ENCODE measurements at places on chromosomes 4 and X. TPM values are rescaled to one million over a fixed set of nuclear protein-coding genes. Genes with fewer than 3 reads are reported as not detected.
A peak's percentile ranks its signal among the peaks of the same experiment; 100 is the strongest.

The SLC49A3 gene
- total RNA-seq = 3.4 TPM

The NLGN3 gene
- total RNA-seq = 0.34 TPM

The ZNF711 gene
- 9.9 TPM for total RNA-seq

The TRAM1L1 gene
- 4.1 TPM for total RNA-seq

The EPHA5 gene
- total RNA-seq = 0.07 TPM

The FIP1L1 gene
- 39.8 TPM for total RNA-seq

The UGT8 gene
- total RNA-seq = 12.3 TPM

The JCHAIN gene
- total RNA-seq = not detected

The C4orf54 gene
- not detected for total RNA-seq

The ITIH6 gene
- total RNA-seq = not detected

The FUNDC2 gene
- 43.7 TPM for total RNA-seq

DNA sequence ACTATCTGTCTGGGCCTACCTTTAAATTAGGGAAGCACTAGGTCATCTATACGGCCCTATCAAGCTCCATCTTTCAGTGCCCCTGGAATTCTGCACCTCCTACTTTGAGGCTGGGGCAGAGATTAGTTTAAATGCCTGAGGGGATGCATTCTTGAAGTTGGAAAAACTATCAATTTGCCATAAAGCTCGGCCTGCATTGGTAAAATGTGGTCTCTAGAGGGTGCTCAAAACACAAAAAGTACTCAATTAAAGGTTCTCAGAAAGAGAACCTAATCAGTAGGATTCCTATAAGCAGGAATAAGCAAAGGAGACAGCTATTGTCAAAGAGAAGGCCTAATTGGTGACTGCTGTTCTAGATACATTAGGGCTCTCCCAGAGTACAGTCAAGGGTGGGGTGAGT, 111.7 kb downstream of the AMER1 start:
- no peak for DNase-seq

GRCh38 chr4:63493265-63493664, 916.0 kb downstream of the TECRL start:
- DNase-seq = no peak

- DNase-seq = no peak
Observed at GRCh38 chr4:184856277-184856609, 30.5 kb upstream of the ACSL1 start.

- no peak for DNase-seq
Observed at GRCh38 chr4:740011-740410, 34.4 kb downstream of the PCGF3 start.

DNA sequence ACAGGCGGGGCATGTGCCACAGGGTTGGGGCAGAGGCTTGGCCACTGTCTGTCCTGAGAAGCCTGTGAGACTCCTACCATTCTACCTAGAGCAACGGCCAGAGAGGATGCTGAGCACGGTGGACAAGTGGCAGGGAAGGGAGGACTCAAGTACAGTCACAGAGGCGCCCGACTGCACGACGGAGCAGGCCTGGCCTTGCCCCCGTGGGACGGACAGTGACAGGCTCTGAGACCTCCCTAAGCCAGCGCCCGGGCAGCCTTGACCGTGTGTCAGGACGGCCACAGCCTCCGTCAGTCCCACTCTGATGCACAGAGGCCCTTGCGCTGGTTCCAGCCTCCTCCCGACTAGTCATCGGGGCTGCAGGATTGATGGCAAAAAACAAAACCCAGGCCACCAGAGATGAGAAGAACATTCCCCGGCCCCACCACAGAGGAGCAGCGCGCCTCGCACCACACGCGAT, 36.7 kb upstream of the MXD4 start:
- DNase-seq = no peak

DNA sequence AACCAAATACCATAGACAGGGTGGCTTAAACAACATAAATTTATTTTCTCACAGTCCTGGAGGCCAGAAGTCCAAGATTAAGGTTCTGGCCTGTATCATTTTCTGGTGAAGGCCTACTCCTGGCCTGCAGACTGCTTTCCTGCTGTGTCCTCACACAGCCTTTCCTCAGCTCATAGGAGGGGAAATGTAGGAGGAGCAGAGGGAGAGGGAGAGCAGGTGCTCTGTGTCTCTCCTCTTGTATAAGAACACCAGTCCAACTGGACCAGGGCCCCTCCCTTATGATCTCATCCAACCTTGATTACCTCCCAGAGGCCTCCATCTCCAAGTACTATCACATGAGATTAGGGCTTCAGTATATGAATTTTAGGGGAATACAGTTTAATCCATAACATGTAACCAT, 34.3 kb downstream of the RAPGEF2 start:
- no peak for DNase-seq

- no peak for DNase-seq
Observed at GRCh38 chr4:93828332-93828994, at the start of gene ATOH1. TSS of gene ATOH1 (plus strand) at chr4:93828753. CDS start at chr4:93828927, 174 bp downstream.

DNA sequence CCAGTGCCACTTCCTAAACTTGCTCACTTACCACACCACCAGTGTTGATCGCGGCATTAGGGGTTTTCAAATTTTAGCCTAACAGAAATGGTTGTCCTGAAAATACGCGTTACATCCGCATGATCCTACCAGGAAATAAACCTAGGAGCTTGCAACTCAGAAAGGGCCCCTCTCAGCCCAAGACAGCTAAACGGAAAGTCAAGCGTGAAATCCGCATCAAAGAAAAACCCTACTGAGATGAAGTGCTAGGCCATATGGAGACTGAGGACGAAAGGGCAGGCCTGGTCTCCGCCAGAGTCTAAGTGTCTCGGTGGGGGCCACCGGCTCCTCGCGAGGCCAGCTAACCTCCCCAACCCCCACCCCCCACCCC, 626 bp downstream of the YTHDC1 start:
- DNase-seq = no peak

DNA sequence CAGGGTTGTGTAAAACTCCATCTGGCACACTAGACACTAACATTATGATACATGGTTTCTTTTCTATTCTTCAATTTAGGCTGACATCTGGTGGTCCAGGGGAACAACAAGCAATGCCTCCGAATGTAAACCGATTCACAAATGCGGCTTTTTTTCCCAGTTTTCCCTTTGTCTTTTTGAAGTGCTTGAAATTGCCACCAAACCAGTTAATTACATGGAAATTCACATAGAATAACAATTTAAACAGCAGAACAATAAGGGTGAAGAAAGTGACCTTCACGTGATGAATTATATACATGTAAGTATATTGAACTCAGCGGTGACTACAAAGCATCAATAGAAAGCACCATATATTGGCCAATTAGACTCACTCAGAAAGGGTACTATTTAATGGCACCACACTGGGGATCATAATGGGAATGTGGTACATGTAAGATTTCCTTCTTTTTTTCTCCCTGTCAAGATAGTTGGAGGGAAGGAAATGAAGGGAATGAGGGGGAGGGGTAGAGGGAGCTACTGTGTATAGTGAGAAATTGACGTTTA, 103.9 kb downstream of the MMRN1 start:
- no peak for DNase-seq

- DNase-seq = no peak
Observed at GRCh38 chrX:47091149-47091775, 13.0 kb downstream of the RGN start.

- no peak for DNase-seq
Observed at GRCh38 chrX:40933706-40934425, 151.4 kb upstream of the USP9X start.

GRCh38 chrX:50067435-50068284, 133.1 kb downstream of the AKAP4 start:
- no peak for DNase-seq

DNA sequence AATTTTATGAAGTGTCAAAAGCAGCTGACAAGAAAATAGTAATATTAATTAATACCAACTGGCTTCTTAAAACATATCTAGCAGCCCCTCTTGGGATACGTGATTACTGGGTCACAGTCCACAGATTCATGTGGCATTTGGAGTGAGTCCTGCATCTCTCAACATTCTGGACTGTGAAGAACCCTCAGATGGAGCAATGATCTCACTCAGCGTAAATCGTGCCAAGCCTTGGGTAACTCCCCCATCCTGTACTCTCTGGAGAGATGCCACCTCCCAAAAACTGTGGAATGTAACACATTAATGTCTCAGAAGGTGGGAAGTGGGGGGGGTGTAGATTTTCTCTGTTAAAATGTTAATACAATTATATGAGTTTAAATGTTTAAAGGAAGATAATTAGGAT, 118.2 kb upstream of the IQCM start:
- DNase-seq = no peak

DNA sequence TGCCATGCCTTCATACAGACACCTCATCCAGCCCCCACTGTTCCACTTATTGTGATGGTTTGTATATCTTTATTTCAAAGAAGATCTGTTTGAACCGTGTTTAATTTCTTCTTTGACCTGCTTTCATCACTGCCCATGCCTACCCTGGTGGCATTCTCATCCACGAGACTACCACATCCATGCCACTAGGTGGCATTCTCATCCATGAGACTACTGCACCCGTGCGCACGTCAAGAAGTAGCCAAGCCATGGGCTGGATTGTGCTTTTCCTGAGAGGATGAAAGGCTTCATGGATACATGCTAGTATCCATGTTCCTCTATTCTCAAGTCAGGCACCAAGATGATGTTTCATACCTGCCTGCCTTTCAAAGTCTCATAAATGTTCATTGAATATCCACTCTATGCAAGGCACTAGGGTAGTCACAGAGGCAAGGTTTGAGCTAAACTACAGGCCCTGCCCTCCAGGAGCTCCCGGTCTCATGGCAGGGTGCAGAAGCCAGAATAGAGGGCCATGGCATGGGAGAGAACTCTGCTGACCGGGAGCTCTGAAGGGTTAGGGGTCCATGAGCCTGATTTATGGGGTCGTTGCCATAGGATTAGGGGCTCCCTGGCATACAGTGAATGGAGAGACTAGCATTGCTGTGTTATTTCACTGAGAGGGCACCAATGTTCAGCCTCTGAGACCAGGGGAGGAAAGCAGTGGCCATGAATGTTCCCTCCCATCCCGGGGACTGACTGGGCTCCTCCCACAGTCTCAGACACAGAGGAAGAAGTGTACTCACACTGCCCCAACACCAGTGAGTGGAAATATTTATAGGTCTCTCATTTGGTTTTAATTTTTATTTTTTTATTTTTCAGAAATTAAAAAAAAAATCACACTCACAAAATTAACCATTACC, 24.8 kb upstream of the EOLA2 start:
- no peak for DNase-seq

DNA sequence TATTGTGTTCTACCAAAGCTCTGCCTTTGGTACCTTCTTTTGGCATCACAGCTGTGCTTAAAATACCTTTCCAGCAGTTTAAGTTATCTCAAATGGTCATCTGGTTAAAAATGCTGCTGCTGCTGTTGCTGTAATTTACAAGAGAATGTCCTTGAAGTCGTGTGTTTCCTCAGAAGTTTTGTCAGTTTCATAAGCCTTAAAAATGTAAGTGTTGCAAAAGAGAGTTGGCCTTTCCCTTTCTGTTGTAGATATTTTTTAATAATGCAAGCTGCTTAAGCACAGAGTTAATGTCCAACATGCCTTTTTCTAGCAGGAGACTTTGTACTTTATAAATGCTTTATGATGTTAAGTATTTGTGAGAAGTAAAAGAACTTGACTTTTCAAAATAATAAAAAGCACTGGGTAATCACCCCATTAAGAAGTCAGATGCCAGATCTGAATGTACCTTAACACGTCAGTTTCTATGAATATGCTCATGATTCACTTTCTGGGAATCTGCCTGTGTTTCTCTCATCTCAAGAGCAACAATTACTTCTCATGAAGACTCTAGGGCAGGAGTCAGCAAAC, 35.3 kb upstream of the TENM3 start:
- DNase-seq = peak; percentile 81

- DNase-seq = no peak
Observed at GRCh38 chrX:41273638-41274037, 60.3 kb upstream of the DDX3X start.

DNA sequence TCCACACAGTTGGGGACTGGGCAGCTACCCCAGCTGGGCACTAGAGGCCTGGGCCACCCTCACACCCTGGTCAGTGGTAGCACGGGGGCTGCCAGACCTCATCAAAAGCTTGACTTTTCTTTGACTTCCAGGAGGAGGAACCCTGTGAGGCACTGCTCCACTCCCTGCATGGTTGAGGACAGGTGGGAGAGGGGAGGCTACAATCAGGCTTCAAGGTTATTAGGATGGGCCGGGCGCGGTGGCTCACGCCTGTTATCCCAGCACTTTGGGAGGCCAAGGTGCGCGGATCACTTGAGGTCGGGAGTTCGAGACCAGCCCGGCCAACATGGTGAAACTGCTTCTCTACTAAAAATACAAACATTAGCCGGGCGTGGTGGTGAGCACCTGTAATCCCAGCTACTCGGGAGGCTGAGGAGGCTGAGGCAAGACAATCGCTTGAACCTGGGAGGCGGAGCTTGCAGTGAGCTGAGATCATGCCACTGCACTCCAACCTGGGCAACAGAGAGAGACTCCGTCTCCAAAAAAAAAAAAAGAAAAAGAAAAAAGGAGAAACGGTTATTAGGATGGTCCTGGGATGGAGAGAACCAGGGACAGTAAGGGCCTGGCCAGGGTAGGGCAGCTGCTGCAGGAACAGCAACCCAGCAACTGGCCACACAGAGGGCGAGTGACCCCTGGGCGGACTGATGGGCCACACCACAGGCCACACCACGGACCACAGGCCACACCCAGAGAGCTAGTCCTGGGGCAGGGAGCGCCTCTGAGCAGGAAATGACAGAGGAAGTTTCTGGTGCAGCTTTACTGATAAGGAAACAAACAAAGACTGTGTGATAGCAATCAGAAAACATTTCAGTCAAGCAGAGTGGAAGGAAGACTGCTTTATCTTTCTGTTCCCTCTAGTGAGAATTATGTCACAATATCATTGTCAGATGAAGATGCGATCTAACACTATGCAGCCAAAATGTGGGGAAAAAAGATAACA, 20.5 kb upstream of the OPN1LW start:
- DNase-seq = no peak

DNA sequence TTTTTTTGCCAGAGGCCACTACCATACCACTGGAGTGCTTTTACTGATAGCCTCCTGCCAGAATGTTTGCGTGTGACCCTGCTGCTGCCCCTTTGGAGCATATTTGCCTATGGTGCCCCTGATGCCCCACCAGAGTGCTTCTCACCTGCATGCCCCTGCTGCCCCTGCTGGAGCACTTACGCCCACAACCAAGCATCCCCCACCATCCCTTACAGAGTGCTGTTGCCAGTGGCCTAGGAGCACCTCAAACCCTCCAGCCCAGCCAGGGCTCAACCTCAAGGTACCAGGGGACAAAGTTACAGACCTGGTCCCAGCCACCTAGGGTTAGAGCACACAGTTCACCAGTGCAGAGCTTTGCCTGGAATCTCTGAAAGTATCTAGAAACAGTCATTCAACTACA, 207.2 kb downstream of the CFAP299 start:
- DNase-seq = no peak

DNA sequence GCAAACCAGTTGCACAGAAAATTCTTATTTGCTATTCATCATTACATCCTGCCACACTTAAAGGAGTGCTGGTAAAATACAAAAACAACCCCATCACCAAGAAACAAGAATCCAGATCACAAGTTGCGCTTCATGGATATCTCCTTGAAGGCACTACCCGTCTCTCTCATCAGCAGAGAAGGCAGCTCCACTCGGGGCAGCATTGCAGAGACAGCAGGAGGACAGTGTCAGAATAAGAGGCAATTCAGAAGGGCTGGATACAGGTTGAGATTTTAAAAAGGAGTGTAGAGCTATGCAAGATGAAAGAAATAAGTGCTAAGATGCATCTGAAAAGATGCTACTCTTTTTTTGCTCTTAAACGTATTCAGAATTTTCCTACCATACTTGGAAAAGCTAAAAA, 71.4 kb downstream of the LDB2 start:
- DNase-seq = no peak

GRCh38 chr4:153063490-153063889, 127.4 kb downstream of the FHDC1 start:
- no peak for DNase-seq

GRCh38 chrX:17237146-17237545, 137.9 kb upstream of the NHS start:
- DNase-seq = no peak
